ENCODE measurements at places on chromosomes 3 and 15.
A peak's percentile ranks its signal among the peaks of the same experiment; 100 is the strongest.

GRCh38 chr3:139217633-139218032 lies 126.2 kb upstream of the MRPS22 start:
- DNase-seq = no peak

DNA sequence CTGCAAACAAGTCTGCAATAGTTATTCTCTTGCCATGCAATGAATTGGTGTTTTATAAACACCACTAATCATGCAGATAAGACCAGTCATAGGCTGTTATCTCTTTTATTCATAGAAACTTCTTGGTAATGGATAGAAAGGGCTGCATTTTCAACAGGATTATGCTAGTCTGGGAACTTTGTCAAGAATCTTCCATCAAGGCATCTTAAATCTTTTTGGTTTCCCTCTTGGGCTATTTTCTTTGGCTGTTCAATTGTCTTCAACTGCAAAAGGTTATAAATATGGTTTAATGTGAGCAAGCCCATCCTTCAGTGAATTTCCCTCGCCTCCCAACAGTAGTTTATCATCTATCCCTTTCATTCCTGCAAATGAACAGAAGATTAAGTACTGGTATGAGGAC lies 59.0 kb upstream of the MINAR1 start:
- DNase-seq = no peak

DNA sequence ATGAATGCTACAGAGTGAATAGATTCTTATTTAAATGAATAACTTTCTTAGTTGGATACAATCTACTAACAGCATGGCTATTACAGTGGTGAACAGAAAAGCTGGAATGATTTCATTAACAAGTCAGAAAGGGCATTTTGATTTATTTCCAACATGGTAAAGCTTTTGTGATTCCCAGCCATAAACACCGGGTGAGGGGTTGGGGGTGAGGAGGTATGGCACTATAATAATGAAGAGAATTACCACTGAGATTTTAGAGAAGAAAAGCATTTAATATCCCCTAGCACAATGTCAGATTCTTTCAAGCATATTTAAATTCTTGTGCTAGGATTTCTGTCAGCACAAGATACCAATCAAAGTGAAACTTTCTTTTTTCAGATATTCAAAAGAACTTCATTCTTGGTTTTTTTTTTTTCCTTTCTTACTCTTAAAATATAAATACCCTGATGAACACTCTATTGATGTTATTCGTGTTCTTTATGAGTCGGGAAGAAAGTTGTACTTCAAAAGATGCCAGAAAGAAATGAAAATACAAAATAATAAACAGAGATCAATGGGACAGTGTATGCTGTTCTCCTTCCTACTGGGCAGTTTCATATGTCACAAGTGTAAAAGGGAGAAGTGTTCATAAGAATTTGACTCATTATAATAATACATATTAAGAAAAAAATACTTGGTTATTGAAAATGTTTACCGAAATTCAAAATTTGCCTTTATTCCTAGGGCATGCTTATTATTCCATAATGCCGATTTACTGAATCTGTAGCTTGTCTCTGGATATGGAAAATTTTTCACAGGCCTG lies 522.8 kb downstream of the CADM2 start:
- no peak for DNase-seq

DNA sequence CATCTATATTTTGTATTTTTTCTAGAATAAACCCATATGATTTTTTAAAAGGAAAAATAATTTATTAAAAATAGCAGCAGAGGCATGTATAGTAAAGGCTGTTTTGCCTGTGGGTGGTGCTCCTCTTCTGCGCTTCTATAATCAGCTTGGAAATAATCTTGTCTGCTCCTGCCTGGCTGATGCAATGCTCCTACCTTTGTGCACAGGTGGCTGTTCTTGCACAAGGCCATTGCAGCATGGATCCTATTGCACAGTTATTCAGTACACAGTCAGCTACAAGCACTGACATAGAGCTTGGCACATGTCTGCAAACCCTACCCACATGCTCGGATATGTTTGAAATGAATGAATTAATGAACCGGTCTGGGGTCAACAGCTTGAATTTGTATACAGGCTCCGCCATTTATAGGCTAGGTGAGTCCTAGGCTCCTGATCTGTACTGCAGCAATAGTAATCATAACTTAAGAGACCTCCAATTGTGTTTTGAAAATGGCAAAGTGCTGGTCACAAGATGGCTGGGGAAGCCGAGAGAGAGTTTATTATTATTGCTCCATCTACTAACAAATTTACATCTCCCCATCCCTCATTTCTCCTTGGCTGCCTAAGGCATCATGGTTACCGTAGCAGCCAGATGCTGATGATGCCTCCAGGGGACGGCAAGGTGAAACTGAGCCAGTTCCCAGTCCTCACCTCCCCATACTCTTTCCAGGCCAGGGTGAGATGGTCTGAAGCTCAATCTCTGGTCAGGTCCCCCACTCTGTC lies 532 bp upstream of the RTP1 start:
- no peak for DNase-seq

DNA sequence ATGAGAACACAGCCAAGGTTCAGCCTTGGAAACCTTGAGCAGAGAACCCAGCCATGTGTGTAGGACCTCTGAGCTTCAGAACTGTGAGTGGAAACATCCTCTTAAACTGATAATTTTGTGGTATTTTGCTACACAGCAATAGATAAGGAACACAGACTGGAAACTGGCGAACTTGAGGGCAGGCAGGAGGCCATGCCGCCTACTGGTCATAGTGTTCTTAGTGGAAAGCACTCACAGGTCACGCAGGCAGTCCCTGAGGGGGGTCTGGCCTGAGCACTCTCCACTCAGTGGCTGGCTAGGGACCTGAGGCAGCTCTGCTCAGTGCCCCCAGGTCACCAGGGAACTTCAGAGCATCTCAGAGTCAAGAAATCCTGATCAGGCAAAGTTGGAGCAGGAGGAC lies 9.7 kb upstream of the XIRP1 start:
- no peak for DNase-seq

GRCh38 chr3:72336821-72337479 lies 511.3 kb downstream of the SHQ1 start:
- no peak for DNase-seq

DNA sequence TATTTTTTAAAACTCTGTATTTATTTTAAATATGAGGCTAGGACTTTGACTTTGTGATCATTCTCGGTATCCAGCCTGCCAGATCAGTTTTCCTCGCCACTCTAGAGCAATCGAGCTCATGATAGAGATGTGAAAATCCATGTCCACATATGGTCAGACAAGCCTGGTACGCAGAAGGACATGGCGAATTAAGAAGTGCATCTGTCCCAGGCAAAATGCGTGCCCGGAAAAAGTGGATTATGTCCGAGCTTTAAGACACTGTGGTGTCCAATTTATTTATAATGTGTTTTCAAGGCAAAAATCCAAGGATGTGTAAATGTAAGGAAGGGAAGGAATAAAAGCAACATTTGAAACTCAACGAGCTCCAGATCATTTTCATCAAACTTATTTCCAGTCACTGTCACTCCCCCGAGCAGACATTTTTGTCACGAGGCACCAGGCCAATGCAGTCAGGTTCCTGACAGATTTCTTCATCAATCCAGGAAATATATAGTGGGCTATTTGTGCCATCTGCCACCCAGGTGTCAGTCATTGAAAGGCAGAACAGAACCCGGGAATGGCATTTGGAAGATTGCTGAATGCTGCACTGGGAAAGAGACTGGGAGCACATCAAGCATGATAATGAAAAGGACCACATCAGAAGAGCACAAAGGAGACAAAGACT lies 825.7 kb downstream of the SQOR start:
- DNase-seq = no peak

DNA sequence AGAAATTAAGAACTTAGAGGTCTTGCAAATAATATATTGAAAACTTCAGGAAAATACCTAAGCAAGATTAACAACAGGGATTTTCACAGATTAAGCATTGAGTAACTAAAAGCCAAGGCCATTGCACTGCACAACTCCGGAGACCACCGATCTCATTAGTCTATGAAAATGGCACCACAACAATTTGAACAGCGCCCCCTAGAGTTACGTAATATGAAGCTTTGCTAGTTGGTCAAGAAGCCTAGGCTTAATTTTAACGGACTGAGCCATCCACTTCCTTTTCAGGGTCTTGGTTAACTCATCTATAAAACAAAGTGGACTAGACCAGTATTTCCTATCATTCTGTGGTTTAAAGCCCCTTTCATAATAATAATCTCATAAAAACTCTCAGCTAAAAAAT lies 24.8 kb downstream of the TMEM212 start:
- DNase-seq = peak; percentile 35

- DNase-seq = no peak
Measured at GRCh38 chr3:124478830-124479229, 251.4 kb upstream of the UMPS start.

DNA sequence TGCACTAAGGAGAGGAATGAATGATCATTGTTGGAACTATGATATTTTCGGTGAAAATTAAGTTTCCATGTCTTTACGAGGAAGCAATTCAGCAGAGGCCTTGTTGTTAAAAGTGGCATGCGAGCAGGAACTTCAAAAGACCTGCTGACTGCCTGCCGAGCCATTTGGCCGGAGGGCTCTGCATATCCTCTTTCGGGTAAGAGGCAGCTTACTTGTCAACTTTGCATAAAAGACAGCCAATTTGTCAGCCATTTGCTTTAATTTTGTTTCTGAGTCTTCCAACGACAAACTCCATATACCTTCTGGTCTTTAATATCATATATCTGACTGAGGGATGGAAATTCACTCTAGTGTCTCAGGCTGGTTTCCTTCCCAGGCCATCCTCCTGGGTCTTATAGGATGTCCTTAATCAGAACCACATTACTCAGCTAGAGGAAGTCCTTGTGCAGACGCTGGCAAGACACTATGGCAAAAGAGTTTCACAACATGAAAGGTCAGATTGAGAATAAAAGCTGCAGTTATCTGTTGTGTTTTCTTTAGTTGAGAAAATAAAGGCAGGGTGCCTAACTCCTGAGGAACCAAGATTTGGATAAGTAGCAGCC lies 128.7 kb upstream of the WNT5A start:
- DNase-seq = no peak

DNA sequence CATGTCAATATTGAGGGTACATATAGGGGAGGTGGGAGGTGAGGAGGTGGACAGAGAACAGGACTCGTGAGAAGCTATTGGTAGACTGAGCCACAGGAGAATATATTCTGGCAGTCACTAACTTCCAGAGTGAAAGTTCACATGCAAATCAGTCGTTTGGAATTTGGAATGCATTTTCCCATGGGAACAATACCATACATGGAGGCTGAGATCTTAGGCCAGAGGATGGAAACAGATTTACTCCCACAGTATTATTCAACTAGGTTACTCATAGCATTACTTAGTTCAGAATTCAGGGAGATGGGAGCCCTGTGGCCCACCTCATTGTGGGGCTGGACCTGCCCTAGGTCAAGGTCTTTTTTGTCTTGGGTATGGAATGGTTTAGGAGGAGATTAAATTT lies 36.4 kb upstream of the ABHD2 start:
- DNase-seq = no peak

DNA sequence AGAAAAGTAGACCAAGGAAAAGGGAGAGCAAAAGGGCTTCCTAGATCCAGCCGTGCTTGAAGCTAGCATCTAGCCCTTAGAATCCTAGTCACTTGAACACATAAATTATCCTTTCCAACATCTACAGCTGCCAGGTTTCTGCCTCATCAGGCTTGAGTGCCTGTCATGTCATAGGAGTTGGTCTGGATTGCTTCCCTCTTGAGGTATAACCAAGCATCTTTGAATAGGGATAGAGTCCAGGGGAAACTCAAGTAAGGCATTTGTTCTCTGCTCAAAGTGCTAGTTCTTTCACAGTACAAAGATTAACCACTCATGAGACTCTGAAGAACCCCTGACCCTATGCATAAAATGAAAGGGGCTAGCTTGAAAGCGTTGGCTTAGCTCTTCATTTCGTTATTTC lies 72.3 kb downstream of the SLCO3A1 start:
- no peak for DNase-seq

DNA sequence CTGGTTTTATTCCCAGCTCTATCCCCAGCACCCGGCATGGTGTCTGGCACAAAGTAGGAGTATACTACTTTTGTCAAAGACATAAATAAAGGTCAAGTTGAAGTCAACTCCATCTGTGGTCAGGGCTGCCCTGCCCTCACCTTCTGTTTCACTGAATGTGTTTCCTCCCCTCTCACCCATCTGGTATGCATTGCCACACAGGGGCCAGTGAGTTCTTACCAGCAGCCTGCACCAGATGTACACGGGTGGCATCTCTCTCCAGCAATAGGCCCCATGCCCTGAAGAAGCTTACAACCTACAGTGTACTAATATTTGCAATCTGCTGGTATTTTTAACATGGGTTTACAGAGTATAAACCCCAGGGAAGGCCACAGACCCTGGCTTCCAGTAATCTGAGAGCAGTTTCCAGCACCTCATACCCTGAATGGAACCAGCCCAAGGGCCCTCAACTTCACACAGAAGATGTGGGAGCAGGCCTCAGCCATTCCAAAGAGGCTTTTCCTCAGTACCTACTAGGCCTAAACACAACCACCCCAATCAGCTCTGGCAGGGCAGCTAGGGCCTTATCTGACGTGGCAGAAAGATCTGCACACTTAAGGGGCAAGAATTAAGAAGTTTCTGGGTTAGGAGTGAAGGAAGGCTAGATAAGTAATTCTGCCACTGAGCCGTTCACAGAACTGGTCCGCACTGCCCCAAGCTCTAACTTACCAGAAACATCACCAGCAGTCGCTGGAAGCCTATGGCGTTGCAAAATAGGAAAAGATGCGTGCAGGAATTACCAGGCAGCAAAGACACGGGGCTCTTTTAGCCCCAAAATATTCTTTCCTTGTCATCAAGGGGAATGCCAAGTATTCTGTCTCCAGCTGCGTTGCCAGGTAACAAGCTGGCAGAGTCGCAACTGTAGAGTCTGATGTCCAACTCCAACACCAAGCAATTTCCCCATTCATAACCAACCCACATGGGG lies 2.1 kb downstream of the IDH2 start:
- peak; percentile 43 for DNase-seq

GRCh38 chr15:74365598-74366445 lies 1.6 kb downstream of the CYP11A1 start:
- no peak for DNase-seq

DNA sequence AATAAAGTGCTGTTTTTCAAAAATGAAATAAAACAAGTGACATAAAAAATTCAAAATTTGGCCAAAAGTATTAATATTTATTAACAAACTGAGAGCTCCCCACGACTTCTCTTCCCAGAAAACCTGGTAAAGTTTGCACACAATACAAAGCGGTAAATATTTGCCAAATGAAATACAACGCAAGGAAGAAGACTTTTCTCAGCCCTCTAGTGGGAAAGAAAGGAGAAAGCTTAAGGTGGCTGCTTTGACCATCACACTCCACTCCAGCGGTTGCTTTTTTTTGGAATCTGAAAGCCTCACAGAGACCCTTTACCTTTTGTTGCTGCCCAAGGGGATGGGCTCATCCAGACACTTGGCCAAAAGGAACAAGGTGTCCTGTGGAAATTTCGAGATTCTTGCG lies 1.1 kb upstream of the GK5 start:
- DNase-seq = no peak

GRCh38 chr3:36677331-36678007 lies 86.9 kb downstream of the DCLK3 start:
- no peak for DNase-seq

DNA sequence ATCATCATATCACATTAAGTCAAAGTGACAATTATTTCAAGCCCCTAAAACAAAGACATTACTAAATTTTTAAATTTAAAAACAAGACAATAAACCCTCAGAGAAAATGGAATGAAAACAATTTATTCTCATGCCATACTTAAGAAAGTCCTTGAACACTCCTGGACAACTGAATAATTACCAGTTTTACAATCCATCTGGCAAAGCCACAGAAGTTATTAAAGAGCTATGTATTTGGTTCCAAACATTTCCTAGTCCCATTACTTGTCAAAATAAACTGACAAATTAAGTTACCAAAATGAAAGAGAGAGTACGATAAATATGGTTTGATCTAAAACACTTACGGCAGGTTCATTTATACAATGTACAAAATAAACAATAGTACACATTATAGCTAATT lies 63.2 kb downstream of the LRRFIP2 start:
- DNase-seq = no peak
